Foreskin fibroblast (primary cell): ENCODE measurements at places on chromosomes 12 and 14.

DNA sequence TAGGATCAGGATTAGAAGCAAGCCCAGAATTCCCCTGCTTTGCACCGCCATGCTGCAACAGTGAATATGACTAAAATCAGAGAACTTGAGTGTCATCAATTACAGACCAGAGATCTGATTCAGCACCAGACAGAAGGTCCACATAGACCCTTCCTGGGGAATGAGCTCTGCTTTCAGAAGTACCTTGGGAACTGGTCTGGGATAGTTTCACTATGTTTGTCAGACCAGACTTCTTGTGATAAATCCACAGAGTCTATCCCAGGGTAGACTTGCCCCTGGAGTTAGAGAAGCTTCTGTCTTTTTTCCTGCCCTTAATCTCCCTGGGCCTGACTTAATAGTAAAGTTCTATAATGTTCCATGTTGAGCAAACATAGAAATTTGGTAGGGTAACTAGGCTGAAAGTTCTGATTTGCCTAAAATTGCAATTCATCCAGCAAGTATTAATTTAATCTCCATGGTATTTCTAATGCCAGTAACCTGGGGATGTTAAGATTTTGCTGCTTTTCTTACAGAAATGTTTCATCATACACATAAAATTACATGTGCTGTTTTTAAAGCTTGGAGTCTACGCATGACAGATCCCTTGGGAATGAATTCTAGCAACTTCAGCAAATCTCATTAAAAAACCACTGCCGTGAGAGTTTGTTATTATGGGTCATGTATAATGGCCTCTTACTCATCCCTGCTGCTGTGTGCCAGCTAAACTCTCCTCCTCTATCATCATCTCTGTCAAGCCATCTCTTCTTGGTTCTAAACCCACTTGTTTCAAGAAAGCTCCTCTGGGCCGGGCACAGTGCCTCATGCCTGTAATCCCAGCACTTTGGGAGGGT lies 61.3 kb upstream of the METAP2 start:
- DNase-seq = peak; percentile 95

GRCh38 chr12:4810219-4810671 lies 90.0 kb downstream of the GALNT8 start:
- DNase-seq = no peak

- no peak for DNase-seq
Observed at GRCh38 chr12:86234316-86234855, 21.8 kb downstream of the MGAT4C start.

DNA sequence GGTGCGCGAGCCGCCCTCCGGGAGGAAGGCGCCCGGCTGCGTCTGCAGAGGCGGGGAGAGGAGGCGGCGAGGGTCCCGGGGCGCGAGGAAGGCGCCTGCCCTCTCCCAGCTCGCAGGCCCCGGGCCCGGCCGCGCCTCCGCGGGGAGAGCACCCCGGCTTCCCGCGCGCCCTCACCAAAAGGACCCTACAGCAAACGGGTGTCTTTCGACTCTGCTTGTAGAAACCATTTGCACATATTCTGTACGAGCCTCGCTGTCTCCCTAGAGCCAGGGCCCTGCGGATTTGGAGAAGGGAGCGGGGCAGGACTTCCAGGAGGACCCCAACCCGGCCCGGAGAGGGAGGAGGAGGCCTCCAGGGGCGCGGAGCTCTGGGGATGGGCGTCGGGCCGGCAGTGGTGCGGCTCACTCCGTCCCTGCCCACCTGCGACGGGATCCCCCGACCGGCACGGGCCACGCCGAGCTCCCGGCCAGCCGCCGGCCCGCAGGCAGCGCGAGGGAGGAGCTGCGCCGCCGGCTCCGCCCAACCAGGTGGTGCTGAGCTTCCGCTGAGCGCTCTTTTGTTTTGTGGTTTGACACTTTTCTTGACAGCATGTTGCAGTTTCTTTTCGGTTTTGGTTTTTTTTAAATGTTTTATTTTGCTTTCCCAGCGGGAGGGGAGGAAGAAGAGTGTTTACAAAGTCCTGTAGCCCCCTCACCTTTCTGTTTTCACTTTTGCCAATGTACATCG lies 103.3 kb upstream of the FKBP4 start:
- no peak for DNase-seq

GRCh38 chr12:112879191-112879705 lies 27.5 kb upstream of the OAS1 start:
- DNase-seq = no peak

DNA sequence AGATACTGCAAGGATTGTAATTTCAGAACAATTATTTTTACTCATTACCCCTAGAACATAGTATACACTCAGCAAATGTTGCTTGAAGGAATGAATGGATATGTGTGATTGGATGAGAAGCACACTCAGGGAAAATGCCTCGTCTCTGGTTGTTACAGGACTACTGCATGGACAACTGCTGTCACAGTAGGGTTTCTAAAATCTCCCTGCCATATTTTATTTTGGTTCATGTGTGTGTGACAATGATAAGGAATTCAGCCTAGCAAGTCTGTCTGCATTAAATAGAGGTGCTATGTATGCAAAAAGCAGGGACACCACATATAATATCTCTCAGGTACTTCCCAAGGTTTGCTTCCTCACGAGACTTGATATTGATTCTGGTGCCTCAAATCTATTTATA lies 1.4 kb downstream of the PTPRR start:
- DNase-seq = no peak

DNA sequence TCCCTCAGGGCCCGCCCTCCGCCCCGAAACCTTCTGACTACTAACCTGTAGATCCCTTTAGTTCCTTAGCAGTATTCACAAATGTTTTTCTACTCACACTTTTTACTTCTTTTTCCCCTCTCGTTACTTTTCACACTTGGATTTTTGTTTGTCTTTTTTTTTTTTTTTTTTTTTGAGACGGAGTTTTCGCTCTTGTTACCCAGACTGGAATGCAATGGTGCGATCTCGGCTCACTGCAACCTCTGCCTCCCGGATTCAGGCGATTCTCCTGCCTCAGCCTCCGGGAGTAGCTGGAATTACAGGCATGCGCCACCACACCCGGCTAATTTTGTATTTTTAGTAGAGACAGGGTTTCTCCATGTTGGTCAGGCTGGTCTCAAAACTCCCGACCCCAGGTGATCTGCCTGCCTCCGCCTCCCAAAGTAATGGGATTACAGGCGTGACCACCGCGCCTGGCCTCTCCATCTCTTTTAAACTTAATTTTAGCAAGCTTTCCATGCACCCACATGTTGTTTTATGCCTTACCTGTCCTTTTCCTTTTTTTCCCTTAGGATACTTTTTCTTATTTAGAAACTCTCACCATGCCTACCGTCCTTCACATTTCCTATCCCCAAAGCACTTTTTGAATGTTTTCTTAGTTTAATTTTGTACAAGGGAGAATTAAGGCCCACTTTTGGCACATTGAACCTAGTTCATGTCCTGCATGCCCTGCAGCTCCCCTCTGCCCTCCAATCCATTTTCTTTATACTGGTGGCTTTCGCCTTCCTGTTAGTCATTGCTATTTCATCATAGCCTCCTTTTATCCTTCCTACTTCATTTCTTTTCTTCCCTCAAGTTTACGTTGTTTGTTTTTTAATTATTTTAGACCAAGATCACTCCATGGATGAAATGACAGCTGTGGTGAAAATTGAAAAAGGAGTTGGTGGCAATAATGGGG lies 1.1 kb downstream of the SP1 start:
- peak; percentile 45 for DNase-seq

- no peak for DNase-seq
Observed at GRCh38 chr14:68164711-68165113, 345.1 kb downstream of the RAD51B start.

- DNase-seq = peak; percentile 74
Observed at GRCh38 chr14:50714450-50715073, 46.5 kb upstream of the SAV1 start.

DNA sequence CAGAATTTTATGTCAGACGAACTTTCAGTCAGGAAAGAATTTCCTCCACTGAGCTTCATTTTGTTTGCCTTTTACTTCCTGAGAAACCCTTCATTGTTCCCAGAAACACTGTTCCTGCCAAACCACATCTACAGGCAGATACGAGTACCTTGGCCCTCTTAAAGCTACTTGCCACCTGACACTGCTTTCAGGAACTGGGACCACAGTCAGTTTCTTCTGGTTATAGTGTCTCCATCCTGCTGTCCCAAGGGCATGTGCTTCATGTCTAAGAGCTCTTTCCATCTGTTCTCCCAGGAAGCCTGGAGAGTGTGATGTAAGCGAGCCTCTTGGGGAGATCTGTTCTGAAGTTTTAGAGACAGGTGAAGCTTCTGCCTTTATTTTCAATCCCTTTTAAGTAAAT lies 161.7 kb upstream of the PLEKHA5 start:
- no peak for DNase-seq

GRCh38 chr12:14981049-14981448 lies 8.2 kb downstream of the PDE6H start:
- no peak for DNase-seq
